ENCODE measurements at places on chromosomes 12 and 14.

- DNase-seq = no peak
These were observed 29.0 kb downstream of the GPRC5D start for GRCh38 chr12:12922978-12923377.

GRCh38 chr12:125185740-125186470 is 120.7 kb downstream of the AACS start:
- peak; percentile 69 for DNase-seq

GRCh38 chr12:123160801-123161487 is 10.1 kb upstream of the PITPNM2 start:
- DNase-seq = no peak

- DNase-seq = no peak
These were observed 4.5 kb downstream of the RPH3A start for GRCh38 chr12:112796067-112796466.

DNA sequence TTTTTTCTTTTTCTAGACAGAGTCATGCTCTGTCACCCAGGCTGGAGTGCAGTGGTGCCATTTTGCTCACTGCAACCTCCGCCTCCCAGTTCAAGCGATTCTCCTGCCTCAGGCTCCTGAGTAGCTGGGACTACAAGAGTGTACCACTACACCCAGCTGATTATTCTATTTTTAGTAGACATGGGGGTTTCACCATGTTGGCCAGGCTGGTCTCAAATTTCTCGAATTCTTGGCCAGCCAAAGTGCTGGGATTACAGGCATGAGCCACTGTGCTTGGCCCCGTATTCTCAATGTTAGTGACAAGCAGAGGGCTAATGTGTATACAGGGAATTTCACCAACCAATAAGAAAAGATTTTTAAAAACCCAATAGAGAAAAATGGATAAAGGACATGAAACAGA is 8.4 kb downstream of the PLBD2 start:
- no peak for DNase-seq

DNA sequence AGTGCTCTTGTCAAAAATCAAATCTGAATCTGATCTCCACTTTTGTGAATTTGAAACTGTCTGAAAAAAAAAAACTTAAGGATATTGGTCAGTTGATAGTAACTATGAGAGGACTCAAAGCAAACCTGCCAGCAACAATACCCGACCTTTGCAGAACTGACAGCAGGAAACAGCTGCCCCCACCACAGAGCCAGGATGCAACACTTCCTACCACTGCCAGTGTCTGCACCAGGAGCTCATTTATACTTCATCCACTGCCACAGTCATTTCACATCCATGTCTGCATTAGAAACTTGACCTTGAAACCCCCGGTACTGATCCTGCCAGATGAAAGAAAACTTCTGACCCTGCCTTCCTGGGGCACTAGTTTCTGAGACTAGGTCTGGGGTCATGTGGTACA is 27.4 kb upstream of the RXYLT1 start:
- no peak for DNase-seq

- no peak for DNase-seq
These were observed 25.6 kb upstream of the GPATCH2L start for GRCh38 chr14:76126076-76126475.

DNA sequence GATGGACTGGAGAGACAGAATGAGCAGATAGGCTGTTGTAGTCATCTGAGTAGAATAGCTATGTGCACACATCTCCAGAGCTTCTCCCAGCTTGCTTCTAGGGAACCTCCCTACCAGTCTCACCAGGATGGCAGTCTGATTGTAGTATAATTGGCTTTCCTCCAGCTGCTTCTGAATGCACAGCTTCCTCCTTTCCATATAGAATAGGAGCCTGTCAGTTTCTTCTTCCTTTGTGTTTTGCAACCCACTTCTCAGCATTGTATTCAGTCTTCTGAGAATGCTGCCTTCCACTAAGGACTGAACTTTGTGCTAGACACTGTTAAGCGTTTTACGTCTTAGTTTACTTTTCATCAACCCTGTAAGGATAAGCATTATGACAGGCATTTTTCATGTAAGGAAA is 2.2 kb upstream of the CSAD start:
- no peak for DNase-seq

DNA sequence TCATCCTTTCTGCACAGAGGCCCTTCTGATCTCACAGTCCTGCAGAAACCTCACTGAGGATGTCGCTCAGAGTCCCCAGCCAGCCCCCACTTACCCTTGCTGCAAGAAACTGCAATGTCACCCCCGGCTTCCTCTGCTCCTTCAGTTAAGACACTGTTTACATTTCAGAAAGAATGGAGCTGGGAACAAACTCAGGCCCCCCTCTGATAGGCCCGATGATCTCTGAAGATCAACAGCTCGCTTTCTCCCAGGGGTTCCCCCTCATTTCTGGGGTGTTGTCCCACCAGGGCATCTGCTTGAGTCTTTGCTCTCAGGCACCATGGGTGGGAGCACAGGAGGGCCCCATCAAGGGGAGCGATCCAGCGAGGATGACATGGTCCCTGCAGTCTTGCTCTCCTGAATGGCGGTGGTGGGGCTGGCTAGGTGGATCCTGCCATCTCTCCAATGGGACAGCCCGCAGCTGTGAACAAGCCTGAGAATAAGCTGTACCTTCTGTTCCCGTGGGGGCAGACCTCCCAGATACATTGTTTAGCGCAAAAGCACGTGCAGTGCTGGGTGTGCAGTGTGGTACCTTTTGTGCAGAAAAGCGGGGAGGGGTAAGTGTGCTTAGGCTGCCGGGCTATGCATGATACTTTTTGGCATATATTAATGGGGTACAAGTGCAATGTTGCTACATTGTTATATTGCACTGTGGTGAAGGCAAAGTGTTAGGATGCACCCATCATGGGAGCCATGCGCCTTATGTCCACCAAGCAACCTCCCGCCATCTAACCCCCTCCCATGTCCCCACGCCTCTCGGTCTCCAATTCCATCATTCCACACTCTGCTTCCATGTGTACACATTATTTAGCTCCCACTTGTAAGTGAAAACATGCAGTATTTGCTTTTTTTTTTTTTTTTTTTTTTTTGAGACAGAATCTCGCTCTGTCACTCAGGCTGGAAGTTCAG is 6.7 kb upstream of the NCOR2 start:
- no peak for DNase-seq

- no peak for DNase-seq
These were observed 499.0 kb downstream of the GALC start for GRCh38 chr14:87494010-87494409.

DNA sequence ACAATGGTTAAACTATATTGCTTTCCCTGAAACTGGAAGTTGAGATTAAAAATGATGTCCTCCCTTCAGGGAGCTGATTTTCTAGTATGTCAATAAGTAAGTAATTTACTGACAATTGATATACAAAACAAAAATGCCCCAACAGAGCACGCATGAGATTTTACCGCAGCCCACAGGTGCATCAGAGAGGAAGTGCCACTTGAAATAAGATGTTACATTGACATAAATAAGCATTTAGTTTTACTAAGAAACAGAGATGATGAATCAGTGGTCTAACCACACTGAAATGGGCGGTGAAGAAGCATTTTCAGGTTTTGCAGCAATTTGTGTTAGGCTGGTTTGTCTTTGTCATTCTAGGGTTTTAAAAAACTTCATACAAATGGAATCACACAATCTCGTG is 8.8 kb upstream of the CLECL1 start:
- no peak for DNase-seq

- no peak for DNase-seq
These were observed 741.8 kb downstream of the TMEM121 start for GRCh38 chr14:106268013-106268727.

GRCh38 chr12:120767071-120768024 is 41.7 kb downstream of the ACADS start:
- DNase-seq = no peak

DNA sequence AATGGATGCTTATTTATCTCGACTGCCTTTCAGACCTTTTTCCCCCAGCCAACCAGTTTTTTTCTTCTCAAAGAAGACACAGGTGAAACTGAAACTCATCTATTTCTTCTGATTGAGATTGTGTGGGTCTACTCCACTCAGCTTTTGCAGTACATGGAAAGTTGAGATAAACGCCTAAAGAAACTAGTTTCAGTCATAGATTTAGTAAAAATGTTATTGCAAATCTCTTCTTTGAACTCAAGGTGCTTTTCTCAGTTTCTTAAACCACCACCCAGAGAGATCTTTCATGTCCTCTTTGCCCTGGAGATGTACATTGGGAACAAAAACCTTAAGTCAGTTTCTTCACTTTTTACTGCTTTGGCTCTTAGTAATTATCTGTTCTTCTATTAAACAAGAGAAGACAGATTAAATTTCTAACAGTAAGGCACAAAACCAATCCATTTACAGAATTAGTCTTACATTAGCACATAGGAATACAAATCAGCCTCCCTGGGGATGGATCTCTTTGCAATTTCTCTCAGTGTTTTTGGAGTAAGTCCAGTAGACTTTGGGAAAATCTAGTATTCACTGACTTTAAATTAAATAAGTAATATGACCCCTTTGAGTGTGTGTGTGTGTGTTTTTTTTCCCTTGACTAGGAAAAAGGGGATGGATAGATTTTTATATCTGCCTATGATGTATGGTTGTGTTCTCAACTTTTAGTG is 11.6 kb downstream of the FBXW8 start:
- no peak for DNase-seq

- no peak for DNase-seq
These were observed 1300.5 kb upstream of the TMEM132C start for GRCh38 chr12:126966498-126966897.

GRCh38 chr12:66724616-66725015 is 45.7 kb upstream of the GRIP1 start:
- DNase-seq = peak; percentile 3

GRCh38 chr12:12720672-12721161 is 3.5 kb downstream of the CDKN1B start:
- DNase-seq = no peak

DNA sequence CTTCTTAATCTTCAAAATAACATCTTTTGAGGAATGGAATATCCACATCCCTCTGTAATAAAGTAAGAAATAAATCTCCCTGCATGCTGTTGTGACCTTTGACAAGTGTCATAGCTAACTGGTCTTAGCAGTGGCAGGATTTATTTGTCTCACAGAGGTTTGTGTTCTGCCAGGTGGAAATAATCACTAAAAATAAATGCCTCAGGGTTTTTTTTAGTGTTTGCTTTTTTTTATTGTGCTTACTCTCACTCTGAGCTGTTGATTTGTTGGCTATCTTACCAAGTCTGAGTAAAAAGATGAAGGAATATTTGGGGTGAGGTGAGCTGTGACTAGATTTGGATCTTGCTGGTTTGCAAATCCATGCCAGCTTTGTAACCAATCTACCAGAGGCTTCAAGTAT is 285.4 kb downstream of the ALG10B start:
- DNase-seq = no peak

- no peak for DNase-seq
These were observed 44.1 kb upstream of the CHST11 start for GRCh38 chr12:104412681-104413080.

GRCh38 chr12:20350026-20350425 is 18.3 kb upstream of the PDE3A start:
- DNase-seq = no peak

DNA sequence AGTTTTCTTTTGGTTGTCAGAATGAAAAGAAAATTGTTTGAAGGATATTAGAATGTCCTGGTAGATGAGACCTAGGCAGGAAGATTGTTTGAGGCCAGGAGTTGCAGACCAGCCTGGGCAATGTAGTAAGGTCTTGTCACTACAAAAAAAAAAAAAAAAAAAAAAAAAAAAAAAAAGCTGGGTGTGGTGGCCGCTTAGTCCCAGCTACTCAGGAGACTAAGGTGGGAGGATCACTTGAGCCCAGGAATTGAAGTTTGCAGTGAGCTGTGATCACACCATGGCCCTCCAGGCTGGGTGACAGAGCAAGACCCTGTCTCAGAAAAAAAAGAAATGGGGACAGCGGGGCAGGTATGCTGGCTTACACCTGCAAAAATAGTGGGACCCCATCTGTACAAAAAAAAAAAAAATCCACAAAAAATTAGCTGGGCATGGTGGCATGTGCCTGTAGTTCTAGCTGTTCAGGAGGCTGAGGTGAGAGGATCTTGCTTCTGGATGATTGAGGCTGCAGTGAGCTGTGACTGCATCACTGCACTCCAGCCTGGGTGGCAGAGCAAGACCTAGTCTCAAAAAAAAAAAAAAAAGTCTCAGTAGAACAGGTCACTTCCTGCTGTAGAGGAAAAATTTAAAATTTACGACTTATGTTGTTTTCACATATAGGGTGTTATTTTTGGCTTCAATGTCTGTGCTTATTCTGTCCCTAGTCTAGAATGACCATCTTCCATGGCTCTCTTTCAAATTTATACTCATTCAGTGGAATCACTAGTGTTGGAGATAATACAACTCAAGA is 70.7 kb downstream of the PPHLN1 start:
- DNase-seq = no peak

GRCh38 chr14:93906341-93907329 is 20.5 kb upstream of the FAM181A start:
- DNase-seq = peak; percentile 58

DNA sequence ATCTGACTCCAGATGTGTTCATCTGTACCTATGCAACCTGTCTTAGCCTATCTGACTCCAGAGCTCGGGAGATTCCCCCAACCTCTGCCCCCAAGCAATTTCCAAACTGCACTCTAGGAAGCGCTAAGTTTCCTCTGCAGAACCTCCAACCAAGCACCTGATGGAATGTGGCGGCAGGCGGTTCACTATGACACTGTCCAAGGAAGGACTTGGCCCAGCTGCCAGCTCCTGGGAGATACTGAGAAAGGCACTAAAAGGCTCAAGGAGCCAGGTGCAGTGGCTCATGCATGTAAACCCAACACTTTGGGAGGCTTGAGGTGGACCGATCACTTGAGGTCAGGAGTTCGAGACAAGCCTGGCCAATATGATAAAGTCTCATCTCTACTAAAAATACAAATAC is 244.0 kb downstream of the BCL11B start:
- DNase-seq = no peak

GRCh38 chr12:52346593-52346992 is 20.7 kb downstream of the KRT85 start:
- DNase-seq = no peak

DNA sequence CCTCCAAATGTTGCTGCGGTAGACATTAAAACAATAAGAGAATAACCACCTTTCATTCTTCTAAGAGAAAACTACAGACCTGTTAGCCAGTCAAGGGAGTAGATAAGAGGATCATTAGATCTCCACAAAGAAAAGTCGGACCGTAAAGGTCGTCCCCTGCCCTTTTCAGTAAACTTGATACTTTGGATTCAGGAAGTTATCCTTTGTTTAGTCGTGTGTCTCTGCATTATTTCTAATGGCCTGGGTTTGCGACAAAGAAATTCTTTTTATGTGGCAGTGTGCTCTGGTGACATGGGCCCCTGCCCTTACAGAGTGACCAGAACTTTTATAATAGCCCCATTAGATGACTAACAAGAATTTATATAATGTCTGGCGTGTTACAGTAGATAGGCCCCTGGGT is 44.6 kb upstream of the EVL start:
- DNase-seq = no peak

DNA sequence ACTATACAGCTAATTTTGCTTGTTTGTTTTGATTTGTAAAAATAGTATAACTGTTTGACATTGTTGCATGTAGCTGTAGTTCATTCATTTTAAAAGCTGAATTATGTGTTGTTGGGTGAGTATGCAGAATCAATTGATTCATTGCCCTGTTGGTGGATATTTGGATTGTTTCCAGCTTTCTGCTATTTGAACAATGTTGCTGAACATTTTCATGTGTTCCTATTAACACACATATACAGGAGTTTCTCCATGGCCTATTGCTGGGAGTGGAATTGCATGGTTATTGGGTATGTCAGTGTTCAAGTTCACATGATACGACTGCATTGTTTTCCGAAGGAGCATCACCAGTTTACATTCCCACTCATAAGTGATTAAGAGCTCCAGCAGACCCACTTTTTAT is 75.3 kb downstream of the SRGAP1 start:
- no peak for DNase-seq

All from neural crest cell (in vitro differentiated cells).